ENCODE measurements at places on chromosomes 2 and 18.

DNA sequence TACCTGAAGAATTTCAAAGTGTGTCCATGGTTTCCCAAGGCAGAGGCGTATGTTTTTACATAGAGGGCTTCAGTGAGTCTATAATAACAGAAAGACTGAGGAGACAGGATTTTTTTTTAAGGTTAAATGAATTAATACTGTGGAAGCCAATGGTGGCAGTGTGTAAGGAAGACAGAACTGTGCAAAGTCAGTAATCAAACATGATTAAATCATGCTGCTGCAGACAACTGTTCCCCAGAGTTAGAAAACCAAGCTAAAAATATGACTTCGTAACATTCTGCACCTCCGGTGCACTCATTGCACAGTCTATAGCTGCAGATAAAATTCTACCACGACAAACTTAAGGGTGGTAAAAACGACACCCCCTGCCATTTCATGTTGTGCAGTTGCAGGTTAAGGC, 309.6 kb upstream of the TRIB2 start:
- DNase-seq = no peak

- DNase-seq = no peak
Measured at GRCh38 chr18:3816610-3817363, 366.8 kb downstream of the TGIF1 start.

GRCh38 chr2:22153931-22154613, 1030.3 kb downstream of the TDRD15 start:
- DNase-seq = no peak

DNA sequence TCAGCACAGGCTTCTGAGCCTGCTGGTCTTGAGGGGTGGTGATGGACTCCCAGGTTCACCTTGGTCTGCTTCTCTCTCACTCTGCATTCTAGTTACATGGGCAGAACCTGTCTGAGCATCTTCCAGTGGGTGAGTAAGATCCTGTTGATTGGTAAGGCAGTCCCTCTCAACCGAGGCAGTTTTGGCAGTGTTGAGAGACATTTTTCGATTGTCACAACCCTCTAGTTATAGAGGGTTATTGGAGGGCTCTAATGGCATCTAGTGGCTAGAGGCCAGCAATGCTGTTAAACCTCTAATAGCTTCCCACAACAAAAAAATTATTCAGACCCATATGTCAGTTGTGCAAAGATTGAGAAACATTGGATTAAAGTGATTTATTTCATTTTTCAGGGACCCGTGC, 9.3 kb upstream of the MGAT5 start:
- DNase-seq = no peak

GRCh38 chr2:99422599-99422998, 67.2 kb downstream of the REV1 start:
- DNase-seq = no peak

- DNase-seq = no peak
Measured at GRCh38 chr18:12882453-12883371, 1.3 kb downstream of the PTPN2 start.

GRCh38 chr2:195520671-195521155, 136.3 kb upstream of the SLC39A10 start:
- no peak for DNase-seq

- no peak for DNase-seq
Measured at GRCh38 chr18:58263055-58263957, 219.3 kb downstream of the NEDD4L start.

DNA sequence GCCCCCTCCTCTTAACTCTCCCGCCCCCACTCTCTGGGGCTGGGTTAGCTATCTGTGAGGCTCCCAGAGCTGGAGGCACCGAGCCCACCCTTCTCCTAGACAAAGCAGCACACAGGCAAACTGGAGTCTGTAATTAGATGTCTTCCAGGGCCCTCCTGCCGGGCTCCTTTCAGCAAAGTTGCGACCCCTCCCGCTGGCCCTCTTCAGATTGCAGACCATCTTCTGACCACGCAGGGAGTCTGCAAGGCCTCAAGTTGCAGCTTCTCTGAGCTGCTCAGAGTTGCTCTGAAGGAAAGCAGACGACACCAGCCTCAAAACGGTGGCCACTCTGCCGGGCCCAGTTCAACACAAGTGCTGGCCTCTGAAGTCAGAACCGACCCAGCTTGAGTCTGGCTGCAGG, 228.4 kb upstream of the COPS8 start:
- DNase-seq = no peak

DNA sequence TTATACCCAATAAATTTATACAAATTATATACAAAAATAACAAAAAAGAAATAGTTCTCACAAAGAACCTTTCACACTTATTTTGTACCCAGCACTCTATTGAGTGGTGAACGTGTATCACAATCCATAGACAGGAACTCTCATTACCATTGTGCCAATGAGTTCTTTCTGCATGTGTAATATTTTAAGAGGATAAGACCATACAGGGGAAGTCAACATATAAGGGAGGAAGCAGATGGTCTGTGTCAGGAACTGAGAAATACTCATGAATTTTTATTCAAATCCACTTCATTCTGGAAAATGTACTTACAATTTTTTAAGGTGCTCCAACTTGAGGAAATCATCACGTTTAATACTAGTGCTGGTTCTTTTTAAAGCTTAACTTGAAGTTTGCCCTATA, 27.1 kb upstream of the ELOA2 start:
- DNase-seq = no peak

All from activated CD8-positive, alpha-beta memory T cell treated with anti-CD3 and anti-CD28 coated beads for 4 hours (primary cell).